Hematopoietic multipotent progenitor cell treated with erythropoietin and hydrocortisone succinate and interleukin-3 and kit ligand, for 4 days (in vitro differentiated cells): ENCODE measurements at places on chromosomes 7 and 10.

GRCh38 chr7:117555260-117555659 is 75.4 kb downstream of the CFTR start:
- DNase-seq: no peak

DNA sequence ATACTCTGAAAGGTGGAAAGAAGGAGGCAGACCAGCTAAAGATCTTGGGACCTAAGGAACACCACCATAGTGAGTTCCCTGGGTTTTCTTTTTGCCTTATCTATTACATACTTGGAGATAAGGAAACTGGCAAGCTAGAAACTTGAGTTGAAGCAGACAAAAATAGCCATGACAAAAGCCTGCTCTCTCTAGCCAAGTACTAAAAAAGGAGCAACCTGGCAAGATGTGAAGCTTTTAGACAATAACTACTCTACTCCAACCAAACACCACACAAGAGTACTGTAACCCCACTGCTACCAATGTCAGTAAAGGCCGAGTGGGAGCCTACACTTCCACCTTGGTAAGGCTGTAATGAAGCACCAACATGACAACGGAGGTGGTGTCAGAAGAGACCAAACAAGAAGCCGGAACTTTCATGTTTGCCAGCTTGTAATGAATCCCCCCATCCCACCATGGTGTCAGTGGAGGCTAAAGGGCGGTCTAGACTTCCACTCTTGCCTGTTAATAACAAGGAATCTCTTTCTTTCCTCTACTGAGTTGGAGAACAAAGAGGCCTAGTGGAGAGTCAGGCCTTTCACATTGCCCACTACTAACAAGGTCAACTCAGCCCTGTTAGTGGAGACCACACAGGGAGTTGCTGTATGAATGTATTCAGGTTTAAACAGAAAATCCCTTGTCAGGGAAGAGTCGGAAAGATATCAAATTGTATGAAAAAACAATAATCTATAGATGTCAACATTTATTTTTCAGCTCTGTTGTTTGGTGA is 55.8 kb upstream of the DYNC1I1 start:
- DNase-seq: no peak

DNA sequence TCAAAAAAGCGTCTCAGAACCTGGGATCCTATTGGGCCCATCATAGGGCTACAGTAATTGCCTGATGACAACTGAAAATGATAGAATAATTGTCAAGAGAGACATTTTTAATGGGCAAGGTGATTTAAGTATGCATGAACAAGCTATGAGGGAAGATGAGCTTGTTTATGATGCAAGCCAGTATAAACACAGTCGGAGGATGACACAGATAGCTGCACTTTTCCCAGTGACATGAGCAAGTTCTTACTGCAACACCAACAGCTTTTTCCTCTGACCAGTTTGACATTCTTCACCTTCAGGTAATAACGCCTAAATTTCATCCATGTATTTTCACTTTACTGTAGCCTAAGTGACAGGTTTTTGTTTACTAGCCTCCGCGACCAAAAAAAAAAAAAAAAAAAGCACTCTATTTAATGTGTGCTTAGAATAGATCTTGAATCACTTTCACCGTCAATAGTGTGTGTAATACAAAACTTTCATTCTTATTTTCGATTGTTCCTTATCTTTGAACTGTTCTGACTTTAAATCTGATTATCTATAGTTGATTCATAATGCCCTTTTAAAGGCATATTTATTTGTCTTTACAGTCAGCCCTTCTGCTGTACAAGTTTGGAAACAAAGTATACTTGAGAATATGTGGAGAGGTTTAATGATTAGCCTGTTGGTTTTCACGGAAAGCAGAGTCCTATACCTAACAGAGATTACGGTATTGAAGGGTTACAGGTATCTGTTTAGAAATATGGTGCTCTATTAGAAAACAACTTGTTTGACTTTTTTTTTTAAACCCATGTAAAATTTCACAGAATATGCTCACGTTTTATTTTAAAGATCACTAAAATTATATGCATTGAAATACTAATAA is 1.7 kb downstream of the FOXP2 start:
- DNase-seq: no peak

- no peak for DNase-seq
These were observed 158.6 kb downstream of the CREB5 start for GRCh38 chr7:28570970-28571288.

- no peak for DNase-seq
These were observed 16.4 kb downstream of the AOAH start for GRCh38 chr7:36707898-36708297.

DNA sequence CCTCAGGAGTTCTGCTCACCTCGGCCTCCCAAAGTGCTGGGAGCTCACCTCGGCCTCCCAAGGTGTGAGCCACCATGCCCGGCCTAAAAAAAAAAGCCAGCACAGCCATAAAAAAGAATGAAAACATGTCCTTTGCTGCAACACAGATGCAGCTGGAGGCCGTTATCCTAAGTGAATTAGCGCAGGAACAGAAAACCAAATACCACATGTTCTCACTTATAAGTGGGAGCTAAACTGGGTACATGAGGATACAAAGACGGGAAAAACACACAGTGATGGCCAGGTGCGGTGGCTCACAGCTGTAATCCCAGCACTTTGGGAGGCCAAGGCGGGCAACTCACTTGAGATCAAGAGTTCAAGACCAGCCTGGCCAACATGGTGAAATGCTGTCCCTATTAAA is 20.9 kb downstream of the PSPH start:
- DNase-seq: no peak

- DNase-seq: peak; percentile 90
These were observed 100.9 kb upstream of the YAE1 start for GRCh38 chr7:39465055-39465929.

DNA sequence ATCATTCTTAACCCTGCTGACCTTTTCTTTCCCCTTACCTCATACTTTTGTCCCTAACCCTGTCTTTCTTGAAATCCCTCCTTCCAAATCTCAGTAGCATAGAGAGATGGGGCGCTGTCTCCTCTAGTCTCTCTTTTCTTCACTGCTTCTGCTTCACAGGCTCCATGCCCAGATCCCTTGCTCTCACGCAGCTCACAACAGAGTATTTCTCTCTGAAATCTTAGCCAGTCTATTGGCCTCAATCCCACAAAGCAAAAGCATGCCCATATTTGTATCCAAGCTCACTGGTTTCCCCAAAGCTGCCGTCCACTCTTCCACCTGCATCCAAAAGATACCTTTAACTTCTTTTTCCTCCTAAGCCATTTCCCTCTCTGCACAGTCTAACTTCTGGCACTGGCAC is 526.8 kb downstream of the PLXDC2 start:
- DNase-seq: no peak

GRCh38 chr10:120342115-120342714 is 114.8 kb upstream of the PLPP4 start:
- no peak for DNase-seq

- DNase-seq: no peak
These were observed 25.6 kb downstream of the SH2B2 start for GRCh38 chr7:102312317-102312716.

DNA sequence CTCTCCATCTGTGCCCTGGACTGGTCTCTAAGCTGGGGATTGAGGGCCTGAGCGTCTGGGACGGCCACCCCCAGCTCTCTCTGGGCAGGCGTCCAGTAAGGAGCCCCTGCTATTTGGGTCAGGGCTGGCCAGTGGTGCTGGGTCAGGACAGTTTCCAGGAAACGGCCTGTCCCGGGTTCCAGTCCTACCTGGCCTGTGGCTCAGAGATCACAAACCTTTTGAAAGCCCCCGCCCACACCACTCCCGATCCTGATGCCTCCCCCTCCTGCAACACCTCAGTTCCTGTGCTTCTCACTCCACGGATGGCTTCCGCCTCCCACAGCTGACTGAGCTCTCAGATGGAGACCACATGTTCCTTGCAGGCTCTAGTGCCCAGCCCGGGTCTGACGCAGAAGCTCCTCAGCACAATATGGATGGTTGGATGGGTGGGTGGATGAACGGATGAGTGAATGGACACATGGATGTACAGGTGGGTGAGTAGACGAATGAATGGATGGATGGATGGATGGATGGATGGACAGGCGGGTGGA is 91.7 kb upstream of the PDGFA start:
- DNase-seq: no peak

- no peak for DNase-seq
These were observed 15.3 kb upstream of the LIPA start for GRCh38 chr10:89266721-89267453.

GRCh38 chr7:6162331-6162620 is 110.1 kb downstream of the CYTH3 start:
- DNase-seq: no peak

GRCh38 chr7:90761584-90761983 is 165.5 kb downstream of the CDK14 start:
- no peak for DNase-seq

DNA sequence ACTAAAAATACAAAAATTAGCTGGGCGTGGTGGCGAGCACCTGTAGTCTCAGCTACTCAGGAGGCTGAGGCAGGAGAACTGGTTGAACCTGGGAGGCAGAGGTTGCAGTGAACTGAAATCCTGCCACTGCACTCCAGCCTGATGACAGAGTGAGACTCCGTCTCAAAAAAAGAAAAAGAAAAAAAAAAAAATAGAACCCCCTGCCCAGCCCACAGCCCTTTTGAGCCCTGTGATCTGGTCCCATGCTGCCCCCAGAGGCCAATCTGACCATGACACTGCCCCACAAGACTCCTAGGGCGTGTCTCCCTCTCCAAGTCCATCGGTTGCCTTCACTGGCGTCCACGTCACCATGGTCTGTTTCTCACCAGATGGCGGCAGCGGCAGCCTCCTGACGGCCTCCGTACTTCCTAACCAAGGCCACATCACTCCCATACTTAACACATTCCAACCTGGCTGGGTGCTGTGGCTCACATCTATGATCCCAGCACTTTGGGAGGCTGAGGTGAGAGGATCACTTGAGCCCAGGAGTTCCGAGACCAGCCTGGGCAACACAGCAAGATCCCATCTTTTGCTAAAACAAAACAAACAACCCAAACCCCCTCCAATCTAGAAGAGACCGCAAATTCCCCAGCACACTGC is 18.0 kb downstream of the STX1A start:
- DNase-seq: peak; percentile 71

- DNase-seq: no peak
These were observed 25.1 kb downstream of the SNX8 start for GRCh38 chr7:2289111-2289586.

DNA sequence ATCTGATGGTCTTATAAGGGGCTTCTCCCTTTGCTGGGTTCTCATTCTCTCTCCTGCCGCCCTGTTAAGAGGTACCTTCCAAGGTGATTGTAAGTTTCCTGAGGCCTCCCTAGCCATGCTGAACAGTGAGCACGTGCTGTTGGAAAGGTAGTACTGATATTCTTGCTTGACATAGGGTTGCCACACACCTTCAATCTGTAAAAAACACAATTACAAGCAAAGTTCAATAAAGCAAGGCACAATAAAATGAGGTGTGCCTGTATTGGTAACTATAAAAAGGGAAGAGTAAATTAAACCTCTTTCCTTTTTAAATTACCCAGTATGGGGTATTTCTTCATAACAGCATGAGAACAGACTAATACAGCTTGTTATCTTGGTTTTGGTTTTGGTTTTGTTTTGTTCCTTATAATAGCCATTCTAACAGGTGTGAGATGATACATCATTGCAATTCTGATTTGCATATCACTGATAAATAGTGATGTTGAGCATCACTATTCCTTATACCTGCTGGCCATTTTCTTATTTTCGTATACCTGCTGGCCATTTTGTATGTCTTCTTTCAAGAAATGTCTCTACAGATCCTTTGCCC is 164.9 kb upstream of the TRIM24 start:
- DNase-seq: peak; percentile 33

GRCh38 chr7:2102375-2102723 is 130.4 kb downstream of the MAD1L1 start:
- no peak for DNase-seq

DNA sequence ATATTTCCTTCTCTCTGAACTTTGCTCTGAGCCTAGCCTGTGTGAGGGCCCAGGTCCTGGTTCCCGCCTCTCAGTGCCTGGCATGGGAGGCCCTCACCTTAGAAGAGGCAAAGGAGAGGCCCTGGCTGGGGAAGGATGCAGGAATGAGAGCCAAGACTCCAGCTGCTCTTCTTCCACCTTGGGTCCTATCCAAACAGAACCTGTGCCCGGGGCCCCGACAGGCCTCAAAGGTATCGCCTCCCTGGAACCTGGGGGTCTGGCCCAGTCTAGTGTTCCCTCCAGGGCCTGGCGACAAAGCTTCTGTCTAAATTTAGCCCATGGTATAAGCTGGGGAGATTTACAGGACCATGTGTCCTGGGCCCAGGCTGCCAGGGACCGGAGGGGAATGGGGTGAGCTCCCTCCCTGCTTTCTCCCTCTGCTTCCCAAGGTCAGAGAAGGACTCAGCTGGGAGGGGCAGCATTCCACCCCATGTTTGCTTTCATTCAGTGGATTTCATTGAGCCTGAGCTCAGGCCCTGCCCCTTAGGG is 12.0 kb upstream of the CRHR2 start:
- DNase-seq: no peak

GRCh38 chr7:74253835-74254128 is 417 bp downstream of the RFC2 start:
- no peak for DNase-seq

GRCh38 chr7:24401628-24402593 is 117.9 kb downstream of the NPY start:
- DNase-seq: peak; percentile 62

GRCh38 chr10:5551531-5552375 is 27.0 kb downstream of the CALML3 start:
- peak; percentile 57 for DNase-seq

DNA sequence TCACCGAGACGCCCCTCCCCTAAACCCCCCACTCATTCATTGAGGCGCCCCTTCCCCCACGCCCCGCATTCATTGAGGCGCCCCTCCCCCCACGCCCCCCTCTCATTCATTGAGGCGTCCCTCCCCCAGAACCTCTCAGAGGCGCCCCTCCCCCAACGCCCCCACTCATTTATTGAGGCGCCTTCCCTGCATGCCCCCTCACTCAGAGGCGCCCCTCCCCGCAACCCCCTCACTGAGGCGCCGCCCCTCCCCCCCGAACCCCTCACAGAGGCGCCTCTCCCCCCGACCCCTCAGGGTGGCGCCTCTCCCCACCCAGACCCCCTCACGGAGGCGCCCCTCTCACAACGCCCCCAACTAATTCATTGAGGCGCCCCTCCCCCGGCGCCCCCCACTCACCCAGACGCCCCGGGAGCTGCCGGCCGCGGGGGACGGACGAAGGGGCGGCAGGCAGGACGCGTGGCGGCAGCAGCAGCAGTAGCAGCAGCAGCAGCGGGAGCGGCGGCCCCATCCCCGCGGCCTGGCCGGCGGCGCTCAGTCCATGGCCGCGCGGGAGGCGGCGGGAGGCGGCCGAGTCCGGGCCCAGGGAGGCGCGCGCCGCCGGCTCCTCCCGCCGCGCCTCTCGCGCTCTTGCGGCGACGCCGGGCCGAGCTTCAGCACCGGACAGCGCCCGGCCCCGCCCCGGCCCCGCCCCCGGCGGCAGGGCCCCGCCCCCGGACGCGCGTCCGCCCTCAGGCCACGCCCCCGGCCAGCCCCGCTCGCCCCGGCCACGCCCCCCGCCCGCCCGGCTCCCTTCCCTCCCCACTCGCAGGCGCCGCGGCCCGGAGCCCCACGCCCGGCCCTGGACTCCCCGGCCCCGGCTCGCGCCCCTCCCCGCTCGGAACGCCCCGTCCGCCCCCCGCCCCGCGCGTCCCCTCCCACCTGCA is at the start of gene PTPRN2:
Gene PTPRN2, minus strand, starts transcription at position 662 of the 923 bp plus-strand sequence.
- DNase-seq: peak; percentile 83

GRCh38 chr7:91126762-91127161 is 137.5 kb upstream of the FZD1 start:
- DNase-seq: no peak
